ENCODE measurements at places on chromosomes 7 and 10.

- DNase-seq: no peak
Measured at GRCh38 chr10:132740588-132740987, 45.4 kb downstream of the NKX6-2 start.

DNA sequence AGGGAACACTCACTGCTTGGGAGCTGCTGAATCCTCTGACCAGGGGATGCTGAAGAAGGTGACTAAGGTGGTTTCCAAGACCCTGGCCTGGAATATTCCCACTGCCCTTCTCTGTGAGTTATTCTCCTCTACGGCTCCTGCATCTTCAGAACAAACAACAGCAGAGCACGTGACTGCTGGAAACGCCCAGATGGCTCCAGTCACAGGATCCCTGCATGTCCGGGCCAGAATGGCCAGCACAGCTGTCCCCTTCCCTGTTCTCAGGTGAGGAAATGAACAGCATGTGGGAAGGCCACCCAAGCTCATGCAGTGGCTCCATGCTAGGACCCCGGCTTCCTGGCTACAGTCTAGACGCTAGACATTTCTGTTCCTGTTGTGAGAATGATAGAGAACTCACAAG is 43.1 kb downstream of the GHRHR start:
- no peak for DNase-seq

DNA sequence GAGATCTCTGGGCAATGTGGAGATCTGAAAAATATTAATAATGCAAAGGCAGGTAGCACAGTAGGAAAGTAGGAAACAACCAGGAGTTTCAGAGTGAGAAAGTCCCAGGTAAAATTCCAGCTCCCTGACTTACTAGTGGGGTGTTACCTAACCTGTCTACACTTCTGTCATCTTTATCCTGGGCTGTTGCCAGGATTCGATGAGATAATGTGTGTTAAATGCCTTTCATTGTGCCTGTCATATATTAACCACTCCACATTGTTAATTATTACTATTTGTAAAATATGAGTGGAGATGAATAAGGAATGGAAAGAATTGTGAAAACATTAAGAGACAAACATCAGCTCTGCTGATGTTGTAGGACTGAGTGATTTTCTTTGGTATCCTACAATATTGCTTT is 50.0 kb upstream of the FRMD4A start:
- DNase-seq: no peak

DNA sequence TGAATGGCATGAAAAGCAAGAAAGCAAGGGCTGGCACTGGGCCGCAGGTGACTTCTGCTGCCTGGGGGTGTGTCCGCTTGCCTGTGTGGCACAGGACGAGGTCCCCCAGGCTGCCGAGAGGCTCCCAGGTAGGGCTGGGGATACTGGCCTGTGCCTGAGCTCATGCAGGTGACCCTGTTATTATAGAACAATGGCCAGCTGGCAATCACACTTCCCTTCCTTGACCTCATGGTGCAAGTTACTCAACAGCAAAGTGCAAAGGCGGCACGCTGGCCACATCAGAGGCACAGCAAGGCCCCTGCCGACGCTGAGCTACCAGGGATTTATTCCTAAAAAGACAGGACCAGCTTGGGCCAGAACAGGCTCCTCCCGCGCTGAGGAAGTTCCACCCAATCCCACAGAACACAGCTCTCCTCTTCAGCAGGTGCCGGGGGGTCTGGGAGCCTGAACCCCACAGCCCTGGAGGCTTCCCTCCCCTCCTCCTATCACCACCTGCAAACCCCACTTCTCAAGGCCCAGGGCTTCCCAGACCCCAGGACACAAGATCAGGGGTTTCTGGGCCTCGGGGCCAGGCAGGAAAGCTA is 1.4 kb upstream of the ADAM8 start:
- DNase-seq: no peak

DNA sequence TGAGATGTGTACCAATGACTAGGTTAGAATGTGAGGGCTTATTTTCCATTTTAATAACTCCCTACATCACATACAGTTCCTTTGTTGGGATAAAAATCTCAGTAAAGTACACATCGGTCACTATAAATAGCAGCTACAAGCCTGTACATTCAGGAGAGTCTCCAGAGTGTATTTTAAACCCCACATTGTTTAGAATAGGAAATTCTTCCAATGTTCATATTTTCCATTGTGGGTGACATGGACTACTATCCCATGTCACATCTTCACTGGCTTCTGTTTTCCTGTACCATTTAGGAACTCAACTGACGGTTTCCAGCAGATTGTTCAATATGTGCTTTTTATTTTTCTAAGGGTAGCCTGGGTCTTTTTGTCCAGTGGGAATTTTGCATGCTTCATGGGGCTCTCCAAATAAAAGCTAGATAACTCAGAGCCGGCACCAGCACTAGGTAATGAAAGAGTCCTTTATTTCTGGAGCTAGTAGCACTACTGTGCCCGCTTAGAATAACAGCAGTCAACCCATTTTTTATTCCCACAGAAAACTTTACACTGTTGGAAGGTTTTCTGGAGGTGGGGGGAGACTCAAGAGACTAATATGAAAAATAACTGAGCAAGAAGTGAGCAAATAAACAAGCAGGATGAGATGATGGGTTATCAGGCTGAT is 100.5 kb downstream of the CALD1 start:
- DNase-seq: no peak

- no peak for DNase-seq
Measured at GRCh38 chr7:152931633-152932032, 172.1 kb downstream of the ACTR3B start.

GRCh38 chr10:11598712-11599397 is 12.6 kb downstream of the USP6NL start:
- DNase-seq: no peak

- no peak for DNase-seq
Measured at GRCh38 chr10:76282061-76283025, 850.9 kb downstream of the LRMDA start.

DNA sequence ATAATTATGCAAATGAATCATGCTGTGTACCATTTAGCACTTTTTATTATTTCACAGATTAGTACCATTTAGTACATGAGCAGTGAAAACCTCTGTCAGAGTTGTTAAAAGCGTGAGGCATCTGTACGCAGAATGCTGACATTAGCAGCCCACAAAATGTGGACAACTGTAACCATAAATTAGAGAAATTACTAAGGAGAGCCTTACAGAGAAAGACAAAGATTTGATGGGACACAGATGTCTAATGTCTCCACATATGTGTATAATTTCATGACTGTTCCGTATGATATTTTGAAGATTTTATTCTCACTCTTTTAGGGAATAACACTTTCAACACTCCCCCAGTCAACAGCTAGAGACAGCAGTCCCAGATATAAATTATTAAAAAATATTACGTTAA is 414.0 kb upstream of the ANKRD30A start:
- DNase-seq: no peak

DNA sequence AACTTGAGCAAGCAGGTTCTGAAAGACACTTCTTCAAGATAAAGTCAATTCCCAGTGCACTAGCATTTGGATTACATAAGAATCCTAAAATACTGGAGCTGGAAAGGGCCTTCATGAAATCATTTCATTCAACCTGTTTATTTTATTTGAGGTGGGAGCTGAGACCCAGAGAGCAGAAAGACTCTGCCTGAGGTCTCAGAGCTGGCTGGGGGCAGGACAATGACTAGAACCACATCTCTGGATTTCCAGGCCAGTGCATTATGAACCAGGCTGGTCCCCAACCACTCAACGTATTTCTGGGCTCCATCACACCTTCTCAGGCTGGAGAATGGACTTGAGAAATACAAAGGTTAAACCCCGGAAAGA is 8.4 kb downstream of the ANXA11 start:
- DNase-seq: no peak

- no peak for DNase-seq
Measured at GRCh38 chr10:70442332-70442988, 979 bp upstream of the NODAL start.

- DNase-seq: no peak
Measured at GRCh38 chr10:98436704-98437103, 10.0 kb downstream of the HPS1 start.

GRCh38 chr10:122841569-122841968 is 4.1 kb downstream of the CUZD1 start:
- no peak for DNase-seq

DNA sequence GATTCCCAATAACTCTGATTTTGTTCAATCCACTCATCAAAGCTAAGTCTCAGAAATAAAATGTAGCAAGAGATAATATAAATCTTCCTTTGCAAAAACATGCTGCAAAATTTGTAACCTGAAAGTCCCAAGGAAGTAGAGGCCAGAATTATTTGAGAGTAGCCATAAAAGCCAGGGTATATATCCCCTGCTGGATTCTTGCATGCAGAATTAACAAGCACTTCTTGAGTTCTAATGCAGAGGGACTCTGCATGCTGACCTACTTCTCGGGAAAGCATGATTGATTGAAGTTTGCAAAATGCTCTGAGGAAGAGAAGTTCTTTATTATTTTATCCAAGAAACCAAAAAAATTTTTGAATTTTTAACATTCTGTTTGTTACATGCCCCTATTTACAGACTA is 121.6 kb downstream of the THSD7A start:
- no peak for DNase-seq

DNA sequence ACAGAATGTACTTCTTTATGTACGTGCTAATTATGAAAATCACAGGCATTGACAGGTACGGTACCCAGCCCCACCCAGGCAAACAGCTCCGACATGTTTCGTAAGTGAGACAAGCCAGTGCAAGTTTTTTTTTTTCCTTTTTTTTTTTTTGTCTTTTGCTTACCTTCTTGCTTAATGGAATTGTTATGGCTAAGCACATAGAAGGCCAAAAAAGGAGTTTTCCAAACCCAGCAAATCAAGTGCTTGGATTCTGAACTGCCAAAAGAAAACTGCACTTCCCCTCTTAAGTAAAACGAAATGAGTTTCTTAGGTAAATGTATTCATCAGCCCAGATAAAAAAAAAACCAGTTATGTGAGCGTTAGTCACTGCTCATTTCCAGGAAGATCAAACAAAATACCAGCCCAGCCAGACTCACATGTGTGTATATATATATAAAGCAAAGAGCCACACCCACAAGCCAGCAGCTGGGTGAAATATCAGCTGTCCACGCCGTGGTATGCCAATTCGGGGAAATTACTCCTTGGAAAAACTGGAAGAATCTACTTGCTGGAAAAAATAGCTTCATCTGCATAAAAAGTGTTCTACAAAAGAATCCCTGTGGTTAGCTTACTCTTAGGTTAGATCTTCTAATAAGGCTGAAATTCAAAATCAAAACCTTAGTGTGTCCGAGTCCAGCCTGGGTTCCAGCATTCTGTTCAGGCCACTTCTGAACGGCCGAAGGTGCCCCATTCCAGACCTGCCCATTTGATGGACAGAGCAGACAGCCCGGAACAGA is 8.0 kb downstream of the KLF6 start:
- DNase-seq: no peak
